Activated CD4-positive, CD25-positive, alpha-beta regulatory T cell treated with anti-CD3 and anti-CD28 coated beads, Interleukin-2, amount 50 U/mL, for 72 hours (primary cell): ENCODE measurements at places on chromosomes 3 and 15.

DNA sequence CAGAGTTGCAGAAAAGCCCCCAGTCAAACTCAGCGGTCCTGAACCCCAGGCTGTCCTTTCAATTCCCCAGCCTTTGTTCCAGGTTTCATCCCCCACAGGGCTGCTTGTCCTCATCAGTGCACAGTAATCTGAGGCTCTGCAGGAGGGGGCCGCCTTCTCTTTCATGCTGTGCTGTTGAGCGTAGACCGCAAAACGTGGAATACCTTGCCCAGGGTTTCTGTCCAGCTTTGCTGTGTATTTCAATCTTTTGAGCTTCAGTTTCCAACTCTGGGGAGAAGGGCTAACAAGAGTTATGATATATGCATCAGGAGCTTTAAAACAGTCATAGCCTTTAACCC, 64.8 kb downstream of the FAM43A start:
- DNase-seq, result no peak

GRCh38 chr3:23648326-23648995, 157.3 kb upstream of the UBE2E1 start:
- DNase-seq, result no peak

GRCh38 chr3:13543253-13543652, 5.7 kb upstream of the FBLN2 start:
- no peak for DNase-seq

GRCh38 chr3:108093021-108093420, 2.2 kb upstream of the CD47 start:
- DNase-seq, result no peak

DNA sequence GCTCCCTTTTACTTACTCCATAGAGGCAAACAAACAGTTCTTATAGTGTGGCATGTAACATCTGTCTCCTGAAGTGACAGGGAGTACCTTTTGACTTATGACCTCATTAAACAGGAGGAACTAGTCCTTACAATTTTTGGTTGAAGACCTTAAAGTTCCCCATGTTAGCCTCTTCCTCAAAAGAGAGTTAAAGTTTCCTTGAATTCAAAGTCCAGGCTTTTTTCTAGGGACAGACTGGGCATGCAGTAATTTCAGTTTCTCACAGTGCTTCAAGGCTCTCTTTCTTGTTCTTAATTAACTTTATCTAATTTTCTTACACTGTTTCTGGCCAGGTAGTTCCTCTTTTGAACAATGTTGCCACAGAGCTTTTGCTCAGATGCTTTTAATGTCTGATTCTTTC, 12.1 kb downstream of the GOLM2 start:
- no peak for DNase-seq

- no peak for DNase-seq
Observed at GRCh38 chr3:69442771-69443311, 57.0 kb upstream of the FRMD4B start.

- no peak for DNase-seq
Observed at GRCh38 chr3:59212128-59212779, 162.4 kb upstream of the CFAP20DC start.

DNA sequence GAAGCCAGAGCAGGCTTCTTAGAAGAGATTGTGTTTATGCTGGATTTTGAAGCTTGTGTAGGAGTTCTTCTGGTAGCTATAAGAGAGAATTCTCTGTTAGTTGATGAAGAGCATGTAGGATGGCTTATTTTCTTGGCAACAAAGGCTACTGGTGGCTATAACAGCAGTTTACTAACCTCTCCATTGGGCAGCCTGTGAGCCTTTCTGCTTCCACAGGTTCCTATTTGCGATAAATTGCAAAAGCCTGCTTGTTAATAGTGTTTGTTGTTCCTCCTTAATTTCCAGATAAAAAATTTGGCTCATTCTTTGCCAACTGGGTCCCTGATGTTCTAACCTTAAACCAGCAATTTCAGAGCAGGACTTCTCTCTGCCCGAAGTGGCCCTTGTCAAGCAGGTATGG, 290.6 kb upstream of the TRIM42 start:
- DNase-seq, result no peak

GRCh38 chr3:193734737-193735366, 141.8 kb downstream of the OPA1 start:
- no peak for DNase-seq

DNA sequence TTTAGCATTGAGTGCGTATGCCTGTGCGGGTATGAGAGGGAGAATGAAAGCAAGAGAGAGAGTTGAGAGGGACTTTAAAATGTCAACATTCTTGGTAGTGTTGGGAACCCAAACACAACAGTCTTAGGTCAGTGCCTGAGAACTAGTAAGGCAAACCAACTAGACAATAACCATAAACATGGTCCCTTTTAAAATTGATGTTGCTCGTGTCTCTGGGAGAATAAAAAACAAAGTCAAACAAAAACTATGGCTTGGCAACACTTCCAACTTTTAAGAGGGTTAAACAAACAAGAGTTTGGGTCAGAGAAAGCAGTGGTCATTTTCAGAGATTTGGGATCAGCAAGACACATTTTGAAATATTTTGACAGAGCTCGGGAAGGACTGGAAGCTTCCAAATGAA, 146.7 kb upstream of the THBS1 start:
- DNase-seq, result no peak

DNA sequence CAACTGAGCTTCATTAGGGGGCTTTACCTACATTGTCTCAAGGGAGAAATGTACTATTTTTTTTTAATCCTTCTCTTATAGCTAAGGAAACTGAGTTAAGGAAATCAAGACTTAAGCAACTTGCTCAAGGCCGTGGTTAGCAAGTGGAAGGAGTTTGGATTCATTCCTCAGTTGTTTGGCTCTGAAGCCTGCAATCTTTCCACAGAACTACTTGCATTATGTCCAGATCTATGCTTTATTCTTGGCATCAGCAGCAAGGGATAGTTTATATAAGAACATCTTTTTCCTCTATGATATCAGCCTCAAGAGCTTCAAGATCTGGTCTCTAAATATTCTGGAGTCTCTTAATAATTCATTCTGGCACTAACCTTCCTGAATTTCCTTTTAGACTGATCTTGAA, 182.4 kb downstream of the SV2B start:
- DNase-seq, result no peak

DNA sequence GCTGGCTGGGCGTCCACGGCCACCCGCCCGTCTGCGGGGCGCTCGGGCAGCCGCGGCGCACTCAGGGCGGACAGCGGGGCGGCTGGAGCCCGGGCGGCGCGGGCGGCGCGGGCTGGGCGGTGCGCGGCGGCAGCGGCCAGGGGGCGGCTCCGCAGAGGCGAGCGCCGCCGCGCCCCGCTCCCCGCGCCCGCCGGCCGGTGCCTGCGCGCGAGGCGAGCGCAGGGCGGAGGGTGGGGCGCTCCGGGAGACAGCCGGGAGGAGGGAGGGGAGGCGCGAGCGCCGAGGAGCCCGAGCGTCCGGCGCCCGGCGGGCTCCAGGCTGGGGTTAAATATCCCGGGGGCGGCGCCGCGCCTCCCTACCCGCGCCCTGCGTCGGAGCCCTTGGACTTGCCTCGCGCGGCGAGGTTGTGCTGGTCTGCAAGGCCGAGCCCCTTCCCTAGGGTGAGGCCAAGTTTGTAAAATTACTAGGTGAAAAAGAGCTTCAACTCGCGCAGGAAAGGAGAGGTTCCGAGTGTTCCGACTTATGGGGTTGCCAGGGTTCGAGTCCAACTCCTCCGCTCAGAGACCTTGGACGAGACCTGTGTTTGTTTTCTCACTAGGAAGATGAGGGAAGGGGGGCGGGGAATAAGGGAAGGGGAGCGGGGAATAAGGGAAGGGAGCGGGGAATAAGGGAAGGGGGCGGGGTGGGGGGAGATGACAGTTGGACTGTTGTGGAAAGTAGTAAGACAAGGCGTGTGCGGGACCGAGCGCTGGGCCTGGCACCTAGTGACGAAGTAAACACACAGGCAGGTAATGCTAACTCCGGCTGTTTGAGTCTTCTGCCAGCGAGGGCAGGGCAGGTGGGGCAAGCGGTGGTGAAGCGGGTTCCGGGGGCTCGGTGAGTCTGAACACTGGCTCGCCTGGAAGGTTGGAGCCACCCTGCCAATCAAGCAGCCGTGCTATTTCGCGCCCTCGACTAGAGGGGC, at the start of gene TNFAIP8L3:
Gene TNFAIP8L3, minus strand, starts transcription at position 301 of the 964 bp plus-strand sequence. CDS start 311 bp downstream, outside the sequence.
- no peak for DNase-seq

GRCh38 chr15:73902121-73903020, 23.9 kb upstream of the LOXL1 start:
- DNase-seq, result no peak

DNA sequence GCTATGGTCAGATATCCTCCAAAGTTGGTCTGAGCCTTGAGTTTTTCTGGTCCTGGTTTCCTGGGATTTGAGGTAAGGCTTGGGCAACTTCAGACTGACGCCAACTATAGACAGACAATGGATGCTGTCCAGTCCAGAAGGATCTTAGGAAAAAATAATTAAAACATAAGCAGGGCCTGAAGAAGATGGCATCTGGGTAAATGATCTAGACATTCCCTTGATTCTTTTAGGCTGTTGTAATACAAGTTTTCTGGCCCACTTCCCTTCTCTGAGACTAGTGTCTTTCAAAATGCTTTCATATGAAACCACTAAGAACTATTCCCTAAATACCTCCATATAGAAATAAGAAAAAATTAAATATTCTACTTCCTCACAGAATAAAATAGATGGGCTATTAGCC, 47.7 kb upstream of the PLXND1 start:
- DNase-seq, result no peak

- no peak for DNase-seq
Observed at GRCh38 chr3:11335056-11335608, 62.9 kb downstream of the ATG7 start.

GRCh38 chr15:72857331-72858063, 73.9 kb upstream of the ADPGK start:
- no peak for DNase-seq

GRCh38 chr3:8237893-8238292, 263.7 kb upstream of the LMCD1 start:
- DNase-seq, result no peak

DNA sequence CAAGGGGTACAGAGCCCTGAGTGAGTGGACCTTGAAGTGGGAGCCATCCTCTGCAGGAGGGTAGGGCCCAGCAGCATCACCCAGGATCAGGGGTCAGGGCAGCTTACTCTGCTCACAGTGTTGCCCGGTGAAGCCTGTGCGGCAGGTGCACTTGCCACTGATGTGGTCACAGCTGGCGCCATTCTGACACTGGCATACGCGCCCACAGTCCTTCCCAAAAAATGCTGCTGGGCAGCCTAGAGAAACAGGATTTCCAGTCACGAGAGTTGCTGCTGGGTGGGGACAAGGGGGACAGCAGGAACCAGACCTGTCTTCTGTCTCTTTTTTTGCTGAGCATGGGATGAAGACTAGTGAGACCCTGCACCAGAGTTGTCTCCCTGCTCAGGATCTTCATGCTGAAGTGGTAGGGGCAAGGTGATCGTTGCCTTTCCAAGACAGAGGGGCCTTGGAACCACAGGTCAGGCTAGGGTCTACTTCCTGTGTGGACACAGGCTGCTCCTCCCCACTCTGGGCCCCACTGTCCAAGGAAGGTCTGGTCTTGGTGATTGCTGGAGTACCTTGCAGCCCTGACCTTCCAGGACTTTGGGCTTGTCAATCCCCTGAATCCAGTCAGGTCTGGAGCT, 46.9 kb downstream of the RAB11A start:
- no peak for DNase-seq

DNA sequence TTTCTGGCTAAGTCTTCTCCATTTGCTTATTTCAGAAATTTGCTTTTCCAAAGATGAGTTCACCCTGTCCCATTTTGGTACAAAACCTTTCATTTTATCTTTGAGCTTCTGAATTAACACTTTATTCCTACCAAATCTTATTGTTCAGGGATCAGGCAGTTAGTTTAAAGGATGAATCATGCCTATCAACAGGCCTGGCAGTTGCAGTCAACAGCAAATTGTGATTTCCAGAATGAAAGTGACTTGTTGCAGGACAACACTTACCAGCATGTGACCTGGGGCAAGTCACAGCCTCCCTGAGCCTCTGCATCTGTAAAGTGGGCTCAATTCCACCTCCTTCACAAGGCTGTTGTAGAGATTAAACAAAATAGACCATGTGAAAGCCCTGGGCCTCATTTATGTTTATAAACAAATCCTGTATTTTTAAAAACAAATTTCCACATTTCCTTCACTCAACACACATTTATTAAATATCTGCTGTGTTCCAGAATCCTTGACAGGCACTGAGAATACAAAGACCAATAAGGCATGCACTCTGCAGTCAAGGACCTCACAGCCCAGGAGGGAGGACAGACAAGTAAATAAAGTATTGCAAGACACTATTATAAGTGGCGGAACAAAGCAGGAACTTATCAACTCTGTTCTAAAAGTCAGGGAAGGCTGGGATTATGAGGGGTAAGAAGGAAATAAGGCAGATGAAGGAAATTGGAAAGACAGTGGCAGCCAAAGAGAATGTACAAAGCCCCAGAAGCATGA, 359.1 kb upstream of the IL12A start:
- no peak for DNase-seq

DNA sequence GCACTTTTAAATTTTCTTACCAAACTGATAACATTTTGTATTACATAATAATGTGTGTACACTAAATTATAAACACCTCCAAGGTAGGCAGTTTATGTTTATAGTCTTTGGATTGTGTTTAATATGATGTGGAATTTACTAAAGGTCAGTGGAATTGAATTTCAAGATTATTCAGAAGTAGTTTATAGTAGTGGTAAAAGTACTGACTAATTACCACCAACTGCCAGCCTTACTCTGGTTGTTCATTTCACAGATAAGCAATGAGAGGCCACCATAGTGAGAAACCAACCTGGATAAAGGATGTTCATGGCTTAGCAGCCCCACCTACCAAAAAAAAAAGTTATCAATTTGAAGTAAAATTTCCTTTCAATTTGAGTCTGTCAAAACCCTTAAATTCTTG, 54.0 kb upstream of the EIF5A2 start:
- DNase-seq, result no peak

DNA sequence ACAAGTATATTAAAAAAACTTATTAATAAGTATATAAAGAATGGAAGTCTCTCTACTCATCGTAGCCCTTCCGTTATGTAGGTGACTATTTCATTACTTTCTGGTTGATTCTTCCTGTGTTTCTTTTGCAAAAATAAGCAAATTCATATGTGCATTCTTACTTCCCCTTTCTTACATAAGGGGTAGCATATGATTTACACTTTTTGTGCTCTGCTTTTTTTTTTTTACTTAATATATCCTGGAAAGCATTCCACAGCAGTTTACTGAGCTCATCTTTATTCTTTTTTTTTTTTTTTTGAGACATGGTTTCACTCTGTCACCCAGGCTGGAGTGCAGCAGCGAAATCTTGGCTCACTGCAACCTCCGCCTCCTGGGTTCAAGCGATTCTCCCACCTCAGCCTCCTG, 12.9 kb downstream of the SCAMP5 start:
- DNase-seq, result no peak

- peak; percentile 37 for DNase-seq
Observed at GRCh38 chr15:42608110-42608531, 32.7 kb downstream of the STARD9 start.

DNA sequence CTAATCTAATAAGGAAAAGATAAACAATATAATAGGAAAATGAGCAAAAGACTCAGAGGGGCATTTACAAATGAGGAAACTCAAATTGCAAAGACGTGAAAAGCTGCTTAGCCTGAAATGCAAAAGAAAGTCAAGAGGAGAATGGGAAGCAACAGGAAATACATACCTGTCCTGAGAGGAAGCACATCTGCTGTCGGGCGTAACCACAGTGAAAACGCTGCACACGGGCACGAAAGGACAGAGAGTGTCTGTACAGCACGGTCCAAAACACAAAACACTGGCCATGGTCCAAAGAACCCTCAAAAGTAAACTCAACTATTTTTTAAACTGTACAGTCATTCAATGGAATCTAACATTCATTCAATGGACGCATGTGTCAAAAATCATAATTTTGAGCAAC, 100.6 kb downstream of the CHSY1 start:
- DNase-seq, result no peak

GRCh38 chr3:129310111-129311011, 31.7 kb downstream of the HMCES start:
- DNase-seq, result no peak

GRCh38 chr15:96051598-96051997, 278.9 kb upstream of the NR2F2 start:
- no peak for DNase-seq
